IPS DF 6.9 (cell line): ENCODE measurements at places on chromosomes 2 and 18.
A peak's percentile ranks its signal among the peaks of the same experiment; 100 is the strongest.

DNA sequence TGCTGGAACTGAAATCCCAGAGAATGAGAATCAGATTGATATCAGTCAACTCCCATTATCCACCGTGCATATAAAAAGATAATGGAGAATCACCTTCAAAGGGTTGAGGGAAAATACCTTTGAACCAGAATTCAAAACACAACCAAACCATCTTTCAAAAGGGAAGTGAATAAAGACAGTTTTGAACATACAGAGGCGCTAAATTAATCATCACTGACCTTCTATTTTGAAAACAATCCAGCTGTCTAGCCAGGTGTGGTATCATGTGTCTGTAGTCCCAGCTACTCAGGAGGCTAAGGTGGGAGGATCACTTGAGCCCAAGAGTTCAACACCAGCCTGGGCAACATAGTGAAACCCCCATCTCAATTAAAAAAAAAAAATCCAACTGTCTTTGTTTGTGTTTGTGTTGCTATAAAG, 63.6 kb downstream of the TRABD2A start:
- DNase-seq, result no peak

- DNase-seq, result no peak
These were observed 421.1 kb downstream of the LRP1B start for GRCh38 chr2:141709756-141710155.

DNA sequence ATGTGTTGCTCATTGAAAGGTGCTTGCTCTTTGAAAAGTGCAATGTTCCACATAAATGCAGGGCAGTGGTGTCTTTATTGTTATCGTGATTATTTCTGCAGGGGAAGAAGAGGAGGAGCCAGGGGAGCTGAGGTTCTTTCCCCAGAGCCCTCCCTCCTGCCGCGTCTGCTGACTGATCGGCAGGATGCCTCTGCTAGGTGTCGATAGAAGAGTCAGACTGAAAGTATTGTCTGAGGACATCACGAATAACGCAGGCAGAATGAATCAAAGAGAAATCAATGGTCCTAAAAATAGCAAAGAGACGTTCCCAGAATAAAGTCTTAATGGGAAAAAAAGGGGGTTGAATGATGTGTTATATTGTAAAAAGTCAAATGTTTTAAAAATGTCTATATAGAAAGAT, 47.4 kb upstream of the SIX3 start:
- no peak for DNase-seq

GRCh38 chr2:85458601-85459563, 40.4 kb downstream of the SH2D6 start:
- peak; percentile 41 for DNase-seq

DNA sequence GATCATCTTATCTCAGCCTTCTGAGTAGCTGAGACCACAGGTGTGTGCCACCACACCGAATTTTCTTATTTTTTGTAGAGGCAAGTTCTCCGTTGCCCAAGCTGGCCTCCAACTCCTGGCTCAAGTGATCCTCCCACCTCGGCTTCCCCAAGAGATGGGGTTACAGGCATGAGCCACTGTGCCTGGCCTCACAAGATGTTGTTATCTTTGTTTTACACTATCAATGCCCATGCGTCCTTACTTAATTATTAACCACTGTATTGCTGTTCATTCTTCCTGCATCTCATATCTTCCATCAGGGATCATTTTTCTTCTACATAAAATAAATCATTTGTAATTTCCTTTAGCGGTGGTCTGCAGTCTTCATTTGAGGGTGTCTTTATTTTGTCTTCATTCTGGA, 181.9 kb downstream of the TGIF1 start:
- DNase-seq, result no peak

- no peak for DNase-seq
These were observed 35.5 kb downstream of the SIGLEC15 start for GRCh38 chr18:45860971-45861370.

GRCh38 chr2:186599186-186599778, 9.4 kb downstream of the ITGAV start:
- no peak for DNase-seq

DNA sequence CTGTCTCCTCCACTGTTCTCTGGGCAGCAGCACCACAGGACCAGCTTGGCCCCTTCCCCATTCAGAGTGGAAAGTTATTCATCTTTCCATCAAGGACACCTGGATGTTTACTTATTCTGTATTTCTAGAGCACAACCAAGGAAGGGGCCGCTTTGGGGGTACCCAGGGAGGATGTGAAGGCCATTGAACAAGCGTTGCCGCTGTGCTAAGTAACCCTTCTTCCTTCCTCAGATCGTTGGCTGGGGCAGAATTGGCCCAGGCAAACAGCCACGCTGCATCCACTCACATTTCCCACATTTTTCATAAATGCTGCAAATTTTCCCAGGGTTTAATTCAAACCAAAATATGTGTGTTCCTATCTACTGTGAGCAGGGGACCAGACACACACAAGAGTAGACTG, 76.2 kb upstream of the NPAS2 start:
- no peak for DNase-seq

DNA sequence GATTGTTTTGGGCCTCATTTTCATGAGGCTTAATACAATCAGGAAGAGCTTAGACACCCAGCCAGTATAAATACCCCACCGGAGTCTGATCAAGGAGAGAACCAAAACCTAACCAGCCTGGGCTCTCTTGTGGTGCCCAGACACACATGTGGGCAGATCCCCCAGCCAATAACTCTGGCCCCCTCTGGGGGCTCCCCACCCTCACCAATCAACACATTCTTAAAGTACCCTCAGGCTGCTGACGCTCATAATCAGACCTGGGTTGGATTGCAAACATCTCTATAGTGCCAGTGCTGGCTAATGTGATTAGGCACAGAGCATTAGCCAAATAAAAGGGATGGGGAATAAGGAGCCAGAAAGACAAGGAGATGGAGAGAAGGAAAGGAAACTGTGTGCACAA, 329.6 kb downstream of the BCL11A start:
- DNase-seq, result no peak

DNA sequence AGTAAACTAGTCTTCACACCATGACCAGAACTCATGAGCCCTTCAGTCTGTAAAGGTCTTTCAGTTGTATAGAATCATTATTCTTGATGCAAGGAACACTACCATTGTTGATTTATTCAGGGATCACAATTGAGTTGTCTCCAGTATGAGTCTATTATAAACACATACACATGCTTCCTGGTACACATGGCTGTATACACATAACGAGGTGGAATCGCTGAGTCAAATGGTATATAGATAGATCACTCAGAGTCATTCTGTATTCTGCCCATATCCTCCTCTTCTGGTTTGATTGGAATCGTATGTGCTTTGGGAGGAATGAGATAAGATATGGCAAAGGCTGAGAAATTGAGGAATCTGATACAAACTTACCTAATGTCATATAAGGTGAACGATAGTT, 216.0 kb downstream of the UBE2E3 start:
- no peak for DNase-seq

DNA sequence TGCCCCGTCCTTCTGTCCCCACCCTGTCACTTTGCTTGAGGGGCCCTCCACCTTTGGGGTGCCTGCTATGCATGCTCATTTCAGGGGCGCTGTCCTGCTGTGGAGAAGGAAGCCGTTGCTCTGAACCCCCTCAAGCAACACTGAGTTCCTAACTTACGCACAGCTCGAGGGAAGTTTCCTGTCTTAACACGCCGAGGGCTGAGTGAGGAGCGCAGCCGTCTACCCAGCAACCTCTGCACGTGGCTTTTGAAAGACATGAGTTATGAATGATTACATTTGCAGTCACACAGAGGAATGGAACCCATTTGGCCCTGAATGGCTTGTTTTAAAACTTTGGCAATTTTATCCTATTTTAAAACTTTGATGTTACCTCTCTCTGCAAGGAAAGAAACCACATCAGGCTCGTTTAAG, 14.0 kb downstream of the RAMP1 start:
- no peak for DNase-seq

DNA sequence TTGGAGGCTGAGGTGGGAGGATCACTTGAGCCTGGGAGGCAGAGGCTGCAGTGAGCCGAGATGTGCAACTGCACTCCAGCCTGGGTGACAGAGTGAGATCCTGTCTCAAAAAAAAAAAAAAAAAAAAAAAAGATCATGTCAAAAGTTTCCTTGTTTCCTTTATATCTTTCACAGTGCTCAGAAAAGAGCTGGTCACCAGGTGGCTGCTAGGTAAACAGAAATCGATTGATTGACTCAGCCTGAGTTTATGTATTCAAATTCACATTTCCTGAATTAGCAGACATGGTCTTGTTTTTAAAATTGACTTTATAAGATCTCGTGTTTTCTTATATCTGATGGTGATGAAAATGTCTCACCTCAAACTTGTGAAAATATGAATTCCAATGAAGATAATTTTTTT, 261.8 kb upstream of the FANCL start:
- DNase-seq, result no peak

DNA sequence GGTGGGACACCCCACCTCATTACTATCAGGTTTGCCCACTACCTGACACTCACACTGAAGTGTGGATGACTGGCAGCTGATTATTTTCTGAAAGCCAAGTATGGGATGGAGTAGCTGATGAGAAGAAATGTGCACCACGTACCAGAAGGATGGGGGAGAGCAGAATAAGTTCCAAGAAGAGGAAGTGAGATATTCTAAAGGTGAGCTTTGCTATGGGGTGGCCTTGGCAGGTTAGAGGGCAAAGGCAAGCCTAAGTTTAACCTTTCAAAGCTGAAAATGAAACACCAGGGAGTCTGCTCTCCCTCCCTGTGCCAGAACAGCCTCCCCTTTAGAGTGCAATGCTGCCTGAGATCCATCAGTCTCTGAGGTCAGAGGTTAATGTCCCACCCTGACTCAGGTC, 196.1 kb upstream of the OSR1 start:
- no peak for DNase-seq

DNA sequence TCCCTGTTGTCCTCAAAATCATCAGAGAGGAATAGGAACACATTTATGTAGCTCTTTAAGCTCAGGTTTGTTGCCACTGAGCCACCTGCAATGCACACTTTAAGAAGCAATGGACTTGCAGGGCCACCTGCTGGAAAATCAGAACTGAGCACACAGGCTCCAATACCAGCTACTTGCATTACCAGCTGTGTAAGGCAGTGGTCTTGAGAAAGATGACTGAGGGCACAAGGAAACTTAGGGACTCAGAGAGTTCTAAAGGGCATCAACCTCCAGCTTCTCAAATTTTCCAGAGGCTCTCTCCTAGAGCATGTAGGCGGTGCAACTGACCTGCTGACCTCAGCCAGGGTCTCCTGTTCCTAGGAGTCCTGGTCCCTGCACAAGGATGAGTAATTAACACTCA, 2.5 kb upstream of the CNDP2 start:
- DNase-seq, result no peak
